ENCODE measurements at places on chromosomes 5 and 9.

GRCh38 chr5:164137095-164137494, 631.7 kb downstream of the MAT2B start:
- DNase-seq = no peak

DNA sequence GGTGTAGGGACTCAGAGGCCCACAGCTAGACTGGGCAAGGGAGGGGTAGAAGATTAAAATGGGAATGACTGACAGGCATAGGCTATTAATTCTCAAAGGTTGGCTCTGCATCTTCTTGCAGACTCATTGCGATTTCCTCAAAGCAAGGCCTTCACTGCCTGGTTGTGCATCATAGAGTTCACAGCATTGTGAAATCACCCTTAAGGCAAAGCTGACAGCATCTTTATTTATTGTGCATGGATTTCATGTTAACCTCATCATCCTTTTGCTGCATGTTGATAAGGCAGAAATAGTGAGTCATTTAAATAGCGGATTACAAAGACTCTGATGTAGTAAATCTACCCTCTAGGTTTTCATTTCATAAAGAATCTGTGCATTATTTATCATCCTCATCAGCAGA, 13.6 kb upstream of the PALM2AKAP2 start:
- DNase-seq = no peak

DNA sequence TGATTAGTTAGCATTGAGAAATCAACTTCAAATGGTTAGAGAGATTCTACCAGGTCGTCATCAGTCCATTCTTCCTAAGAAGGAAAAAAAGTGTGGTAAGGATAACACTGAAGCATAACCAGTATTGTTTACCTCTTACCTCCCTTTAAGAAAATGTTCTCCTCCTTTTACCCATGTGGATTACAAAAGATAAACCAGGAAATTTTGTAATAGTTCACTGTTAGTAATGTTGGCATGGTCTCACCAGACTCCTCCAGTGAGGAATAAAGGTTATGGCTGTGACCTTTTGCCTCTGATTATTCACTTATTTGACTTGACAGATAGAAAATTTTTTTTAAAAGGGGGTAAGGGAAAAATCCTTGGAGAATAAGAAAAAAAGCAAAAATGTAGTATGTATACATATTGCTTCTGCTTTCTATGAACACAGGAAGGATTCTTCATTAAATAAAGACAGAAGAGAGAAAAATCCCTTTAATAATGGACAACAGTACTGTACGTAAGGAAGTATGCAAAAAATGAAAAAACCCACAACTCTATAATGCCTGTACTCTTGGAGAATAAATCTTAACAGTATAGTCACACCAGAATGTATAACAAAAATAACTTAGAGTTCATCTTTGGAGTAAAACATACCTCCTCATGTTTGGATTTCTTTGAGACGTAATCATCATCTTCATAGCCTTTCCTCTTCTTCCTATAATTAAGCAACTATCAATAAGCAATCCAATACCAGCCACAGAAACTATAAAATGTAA, 18.1 kb downstream of the CCNH start:
- DNase-seq = no peak

DNA sequence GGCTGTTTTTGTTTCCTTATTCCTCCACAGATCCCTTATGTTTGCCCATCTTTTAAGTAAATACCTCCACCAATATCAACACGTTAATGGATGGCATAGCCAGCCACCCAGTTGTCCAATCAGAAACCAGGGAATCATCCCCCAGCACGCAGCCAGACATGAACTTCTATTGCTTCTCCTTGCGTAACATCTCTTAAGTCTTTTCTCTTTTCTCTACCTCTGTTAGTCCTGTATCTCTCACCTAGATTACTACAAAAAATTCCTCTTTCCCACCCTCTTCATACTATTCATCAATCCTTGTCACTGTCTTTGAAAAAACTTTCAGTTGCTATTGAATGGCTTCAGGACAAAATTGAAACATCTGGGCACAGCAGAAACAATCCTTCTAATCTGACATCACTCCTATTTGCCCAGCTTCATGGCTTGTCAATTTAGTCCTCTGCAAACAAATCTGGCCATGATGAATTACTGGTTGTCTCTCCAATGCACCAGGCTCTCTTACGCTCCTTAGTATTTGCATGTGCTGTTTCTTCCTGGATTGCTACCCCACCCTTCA, 349.3 kb downstream of the RAB3C start:
- no peak for DNase-seq

DNA sequence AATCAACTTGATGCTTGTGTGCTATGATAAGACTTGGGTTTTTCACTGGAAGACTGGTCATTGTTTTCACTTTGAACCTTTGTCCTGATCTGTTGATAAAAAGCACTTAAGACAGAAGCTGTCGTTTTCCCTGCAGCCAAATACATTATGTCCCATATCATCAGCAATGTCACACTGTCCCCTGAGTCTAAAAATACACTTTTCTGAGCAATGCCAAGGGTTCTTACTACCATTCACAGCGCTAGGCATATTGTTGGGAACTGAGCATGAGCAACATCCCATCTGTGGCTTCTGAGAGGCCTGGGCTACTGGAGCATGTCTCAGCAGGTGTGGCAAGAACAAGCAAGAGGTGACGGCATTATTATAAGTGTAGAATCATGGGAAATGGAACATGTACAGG, 81.8 kb downstream of the SEMA6A start:
- DNase-seq = no peak

GRCh38 chr9:120579139-120580050, 572 bp downstream of the CDK5RAP2 start:
- no peak for DNase-seq

DNA sequence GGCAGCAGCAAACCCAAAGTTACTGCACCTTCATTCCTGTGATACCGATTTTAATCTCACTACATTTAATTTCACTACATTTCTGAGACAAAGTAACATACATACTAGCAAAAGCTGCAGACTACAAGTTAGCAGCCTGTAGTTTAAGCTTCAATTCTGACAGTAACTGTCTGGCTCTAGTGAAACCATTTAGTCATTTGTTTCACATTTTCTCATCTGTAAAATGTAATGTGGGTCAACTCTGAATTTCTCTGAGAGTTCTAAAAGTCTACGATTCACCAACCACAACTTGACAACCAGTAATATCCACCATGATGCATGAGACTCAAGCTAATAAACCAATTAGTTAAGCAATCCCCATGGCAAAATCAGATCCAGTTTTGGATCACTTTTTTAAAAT, 408.9 kb downstream of the PDE4D start:
- DNase-seq = no peak

- DNase-seq = no peak
Observed at GRCh38 chr5:133562554-133562953, 49.8 kb downstream of the FSTL4 start.

DNA sequence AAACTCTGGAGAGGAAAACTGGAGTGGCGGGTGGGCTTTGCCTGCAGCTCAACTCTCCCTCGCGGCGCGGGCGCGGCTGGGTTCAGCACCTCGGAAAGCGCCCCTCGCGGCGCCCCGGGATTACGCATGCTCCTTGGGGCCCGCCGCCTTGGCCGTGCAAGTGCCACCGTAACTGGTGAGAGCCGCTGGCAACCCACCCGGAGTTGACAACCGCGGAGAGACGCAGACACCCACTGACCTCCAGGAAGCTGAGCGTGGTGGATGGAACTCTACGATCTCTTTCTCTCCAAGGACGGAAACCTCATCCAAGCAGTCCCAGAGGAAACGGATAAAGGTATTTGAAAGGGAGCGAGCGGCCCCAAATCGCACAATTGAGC, 194 bp upstream of the RXFP3 start:
- peak; percentile 18 for DNase-seq

GRCh38 chr5:149636861-149637246, 55.6 kb downstream of the ARHGEF37 start:
- DNase-seq = no peak

GRCh38 chr5:3336666-3337065, 259.0 kb upstream of the IRX1 start:
- DNase-seq = no peak

DNA sequence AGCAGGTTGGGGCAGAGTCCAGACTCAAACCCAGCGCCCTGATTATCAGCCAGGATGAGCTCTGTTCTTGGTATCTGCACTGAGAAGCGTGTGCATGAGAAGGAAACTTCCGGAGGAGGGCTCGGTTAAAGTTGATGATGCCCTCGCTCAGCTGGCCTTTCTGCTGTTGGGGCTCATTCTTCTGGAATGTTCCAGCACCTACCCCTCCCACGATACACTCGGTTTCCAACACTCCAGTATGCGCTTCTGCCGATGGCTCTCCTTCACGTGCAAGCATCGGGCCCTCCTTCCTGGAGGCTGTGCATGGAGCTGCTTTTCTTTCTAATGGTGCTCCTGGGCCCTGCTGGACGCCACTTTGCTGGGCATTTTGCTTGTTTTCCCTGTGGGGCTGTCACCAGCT, 134.0 kb downstream of the RXRA start:
- no peak for DNase-seq

DNA sequence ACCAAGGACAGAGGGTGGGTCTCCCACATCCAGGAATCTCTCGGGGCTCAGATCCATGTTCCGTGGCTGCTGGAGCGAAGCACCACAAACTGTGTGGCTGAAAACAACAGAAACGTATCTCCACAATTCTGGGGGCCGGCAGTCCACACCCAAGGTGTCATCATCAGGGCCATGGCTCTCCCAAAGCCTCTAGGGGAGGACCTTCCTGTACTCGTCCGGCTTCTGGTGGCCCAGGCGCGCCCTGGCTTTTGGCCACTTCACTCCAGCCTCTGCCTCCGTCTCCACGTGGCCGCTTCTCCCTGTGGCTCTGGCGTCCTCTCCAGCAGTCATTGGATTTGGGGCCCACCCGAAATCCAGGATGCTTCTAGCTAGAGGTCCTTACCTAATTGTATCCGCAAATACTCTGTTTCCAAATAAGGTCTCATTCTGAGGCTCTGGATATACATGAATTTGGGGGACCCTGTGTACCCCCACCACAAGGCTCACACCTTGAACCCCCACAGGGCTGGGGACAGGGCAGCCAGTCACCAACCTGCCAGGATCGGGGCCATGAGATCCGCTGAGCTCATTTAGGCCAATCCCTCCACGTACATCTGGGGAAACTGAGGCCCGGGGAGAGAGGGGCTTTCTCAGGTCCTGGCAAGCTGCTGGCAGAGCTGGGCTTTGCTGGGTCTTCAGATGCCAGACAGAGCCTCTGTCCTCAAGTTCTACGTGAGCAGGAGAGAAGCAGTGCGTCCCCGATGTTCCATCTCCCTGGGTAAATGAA, 158.2 kb downstream of the OLFM1 start:
- DNase-seq = no peak

GRCh38 chr9:2043881-2044462, 28.8 kb downstream of the SMARCA2 start:
- DNase-seq = no peak

GRCh38 chr9:714675-715074, 126.8 kb upstream of the DMRT1 start:
- DNase-seq = no peak

DNA sequence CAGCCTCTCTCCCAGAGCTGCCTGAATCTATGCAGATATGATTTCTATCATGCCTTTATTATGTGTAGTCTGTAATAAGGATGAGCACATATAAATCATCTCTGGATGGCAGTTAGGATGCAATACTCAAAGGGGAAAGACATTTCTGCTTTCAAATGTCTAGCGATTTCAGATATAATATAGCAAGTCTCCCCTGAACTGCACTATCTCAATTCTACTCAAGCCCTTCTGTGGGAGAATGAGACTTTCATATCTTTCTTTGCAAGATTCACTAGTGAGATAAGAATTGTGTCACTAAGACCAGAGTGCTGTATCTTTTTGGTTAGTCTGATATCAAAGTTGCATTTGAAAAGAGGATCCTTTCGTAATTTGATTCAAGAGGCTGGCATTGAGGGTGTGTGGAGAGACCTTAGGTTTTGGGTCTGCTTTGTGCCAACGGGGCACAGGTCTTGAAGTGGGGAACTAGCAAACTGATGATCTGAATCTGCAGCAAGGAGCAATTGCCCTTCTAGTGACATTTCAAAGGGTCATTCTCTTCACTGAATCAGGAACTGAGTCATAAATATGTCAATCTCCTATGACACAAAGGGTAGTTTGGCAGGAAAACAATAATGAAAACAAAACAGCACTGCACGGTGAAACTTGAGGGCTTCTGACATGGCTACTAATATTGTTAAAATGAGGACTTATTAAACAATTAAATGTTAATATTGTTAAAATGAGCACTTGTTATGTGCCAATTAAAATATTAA, 305.5 kb upstream of the CLINT1 start:
- DNase-seq = no peak

Data from stimulated activated CD4-positive, alpha-beta T cell treated with anti-CD3 and anti-CD28 coated beads, Interleukin-1b, Interleukin-23, amount 100 ng/mL, for 4 hours (primary cell).